ENCODE measurements at places on chromosomes 2 and 18. TPM values are rescaled to one million over a fixed set of nuclear protein-coding genes. Genes with fewer than 3 reads are reported as not detected.
A peak's percentile ranks its signal among the peaks of the same experiment; 100 is the strongest.

The GCA gene
- total RNA-seq: 35.2 TPM

DNA sequence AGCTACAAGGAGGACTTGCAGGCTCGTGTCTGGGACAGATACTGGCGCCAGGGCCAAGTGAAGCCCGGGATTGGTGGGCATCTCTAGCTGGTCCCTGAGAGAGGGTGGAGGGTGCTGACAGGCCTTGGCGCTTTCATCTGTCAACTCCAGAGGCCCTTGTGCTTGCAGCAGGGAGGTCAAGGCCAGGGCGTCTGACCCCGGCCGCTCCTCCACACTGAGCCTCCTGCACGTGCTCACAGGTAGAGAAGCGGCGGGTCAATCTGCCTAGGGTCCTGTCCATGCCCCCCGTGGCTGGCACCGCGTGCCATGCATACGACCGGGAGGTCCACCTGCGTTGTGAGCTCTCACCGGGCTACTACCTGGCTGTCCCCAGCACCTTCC lies 9.5 kb downstream of the CAPN10 start:
- peak; percentile 51 for DNase-seq

DNA sequence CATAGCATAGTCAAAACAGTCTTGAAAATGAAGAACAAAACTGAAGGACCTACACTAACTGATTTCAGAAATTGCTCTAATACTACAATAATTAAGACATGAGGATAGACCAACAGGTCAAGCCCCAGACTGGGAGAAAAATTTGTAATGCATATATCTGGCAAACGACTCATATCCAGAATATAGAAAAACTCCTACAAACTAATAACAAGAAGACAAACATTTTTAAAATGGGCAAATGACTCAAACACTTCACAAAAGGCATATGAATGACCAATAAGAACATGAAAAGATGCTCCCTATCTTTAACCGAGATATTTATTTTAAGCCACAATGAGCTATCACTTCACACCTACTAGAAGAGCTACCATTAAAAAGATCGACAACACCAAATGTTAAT lies 14.2 kb downstream of the TGFBRAP1 start:
- DNase-seq: no peak

The HOXD12 gene
- not detected for total RNA-seq

The NTSR2 gene
- total RNA-seq: not detected

The C2orf74 gene
- total RNA-seq: 4.8 TPM

The TUBA4B gene
- not detected for total RNA-seq

DNA sequence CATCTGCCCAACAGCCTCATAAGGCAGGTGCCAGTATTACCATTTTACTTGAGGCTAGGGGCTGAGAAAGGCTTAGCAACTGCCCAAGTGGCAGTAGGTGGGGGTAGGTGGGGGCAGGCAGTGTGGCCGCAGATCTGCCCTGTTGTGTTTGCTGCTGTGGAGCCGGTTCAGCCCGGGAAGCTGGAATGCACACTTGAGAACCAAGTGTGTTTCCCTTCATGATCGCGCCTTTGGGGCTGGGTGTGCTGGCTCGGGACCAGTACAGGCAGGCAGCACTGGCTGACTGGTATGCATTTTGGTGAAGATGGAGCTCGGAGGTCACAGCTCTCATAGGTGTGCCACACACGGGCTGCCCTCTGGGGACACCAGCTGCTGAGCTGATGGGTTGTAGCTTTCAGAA lies 85.1 kb downstream of the CABLES1 start:
- no peak for DNase-seq

DNA sequence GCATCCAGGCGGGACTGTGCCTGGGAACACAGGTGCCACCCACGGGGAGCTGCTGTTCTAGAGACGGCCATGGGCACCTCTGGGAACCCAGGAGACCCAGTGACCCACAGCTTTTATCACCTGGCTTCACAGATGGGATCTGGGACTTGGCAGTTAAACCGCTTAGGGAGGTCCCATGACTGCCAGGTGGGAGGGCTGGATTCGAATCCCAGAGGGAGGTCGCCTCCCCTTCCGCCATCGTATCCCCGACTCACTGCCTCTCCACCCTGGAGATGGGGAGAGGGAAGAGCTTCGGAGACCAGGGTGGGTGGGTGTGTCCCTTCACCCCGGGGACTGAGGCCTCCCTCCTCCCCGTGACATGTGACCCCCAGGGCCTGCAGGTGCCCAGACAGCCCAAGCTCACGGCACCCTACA lies 169.4 kb downstream of the RTP5 start:
- DNase-seq: no peak

The NEU2 gene
- not detected for total RNA-seq

GRCh38 chr2:127558911-127559310 lies 23.4 kb downstream of the MYO7B start:
- DNase-seq: no peak

- no peak for DNase-seq
Observed at GRCh38 chr18:75200071-75200470, 8.9 kb downstream of the PTGR3 start.

GRCh38 chr2:60460577-60461420 lies 92.7 kb downstream of the BCL11A start:
- no peak for DNase-seq

- no peak for DNase-seq
Observed at GRCh38 chr2:109478906-109479493, 134.8 kb downstream of the SEPTIN10 start.

- DNase-seq: no peak
Observed at GRCh38 chr2:205593891-205594290, 88.4 kb upstream of the NRP2 start.

DNA sequence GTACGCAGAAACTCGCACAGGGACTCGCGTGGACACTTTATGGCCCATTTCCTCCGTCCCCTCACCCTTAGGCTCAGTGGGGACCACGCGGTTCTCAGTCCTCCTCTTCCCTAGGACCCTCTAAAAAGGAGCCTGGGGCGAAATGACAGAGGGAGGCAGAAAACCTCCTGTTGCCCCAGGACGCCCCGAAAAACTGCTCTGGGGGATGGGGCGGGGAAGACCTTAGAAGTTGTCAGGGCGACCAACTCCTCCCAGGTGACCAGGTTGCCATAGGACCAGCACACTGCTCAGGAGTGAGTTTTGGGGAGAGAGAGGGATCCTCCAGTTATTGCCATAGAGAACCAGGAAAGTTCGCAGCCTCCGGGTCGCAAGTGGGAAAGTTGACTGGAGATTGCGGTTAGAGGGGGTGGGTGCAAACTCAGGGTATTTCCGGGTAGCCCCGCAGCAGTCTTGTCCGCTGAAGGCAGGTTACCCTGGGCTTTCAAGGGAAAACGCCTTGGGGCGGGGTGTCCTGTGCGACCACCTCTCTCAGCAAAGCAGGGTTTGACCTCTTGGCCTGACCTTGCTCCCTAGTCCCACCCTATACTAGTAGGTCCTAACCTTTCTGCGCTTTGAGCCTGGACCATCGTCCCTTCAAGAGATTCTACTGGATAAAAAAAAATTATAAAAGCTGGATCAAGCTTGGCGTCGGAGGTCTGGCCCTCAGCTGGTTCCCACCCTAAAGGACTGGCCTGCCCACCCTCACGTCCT lies 7.8 kb upstream of the PAX3 start:
- DNase-seq: no peak

GRCh38 chr2:175111200-175111657 lies 56.8 kb downstream of the ATF2 start:
- no peak for DNase-seq

The RAB17 gene
- total RNA-seq: 4.5 TPM

The IL36G gene
- total RNA-seq: not detected

The ALK gene
- 0.30 TPM for total RNA-seq

- no peak for DNase-seq
Observed at GRCh38 chr2:173491418-173491817, 136.7 kb downstream of the CDCA7 start.

GRCh38 chr2:160267022-160267421 lies 67.0 kb upstream of the ITGB6 start:
- no peak for DNase-seq

The REEP1 gene
- total RNA-seq: 12.3 TPM

The MSTN gene
- 0.81 TPM for total RNA-seq

The POTEJ gene
- not detected for total RNA-seq

DNA sequence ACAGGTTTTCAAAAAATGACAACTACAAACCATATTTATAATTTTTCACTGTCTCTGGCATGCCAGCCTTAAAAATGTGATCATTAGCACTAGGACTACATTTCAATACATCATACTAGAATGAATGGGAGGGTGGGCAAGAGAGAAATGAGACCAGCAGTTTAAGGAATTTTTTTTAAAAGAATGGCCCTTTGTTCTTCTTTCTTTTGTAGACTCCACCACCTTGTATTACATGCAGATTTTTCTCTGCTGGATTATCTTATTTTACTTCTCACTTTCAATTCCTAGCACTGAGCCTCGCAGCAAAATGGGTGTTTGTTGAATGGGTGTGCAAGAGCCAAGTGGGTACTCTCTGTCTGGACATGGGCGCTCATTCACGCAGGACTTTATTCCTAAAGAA lies 39.9 kb downstream of the FRZB start:
- no peak for DNase-seq

DNA sequence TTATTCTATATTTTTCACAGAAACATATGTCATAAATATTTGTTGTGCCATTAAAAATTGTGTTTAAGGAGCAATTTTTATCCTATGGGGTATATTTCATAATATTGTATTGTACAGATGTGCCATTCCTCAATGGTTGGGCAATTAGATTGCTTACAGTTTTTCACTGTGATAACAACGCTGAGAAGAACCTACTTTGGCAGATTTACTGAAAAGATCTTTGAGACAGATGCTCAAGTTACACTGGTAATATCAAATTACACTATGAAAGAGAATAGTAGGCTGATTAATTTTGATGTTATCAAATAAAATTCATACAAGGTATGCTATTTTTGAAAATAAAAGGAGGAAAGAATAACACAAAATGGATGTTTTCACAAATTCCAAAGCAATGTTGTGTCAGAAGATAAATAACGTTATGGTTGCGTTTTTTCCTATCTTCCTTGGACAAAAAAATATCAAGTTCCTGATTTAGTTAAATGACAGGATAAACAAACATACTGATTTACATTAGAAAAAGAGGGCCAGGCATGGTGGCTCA lies 335.1 kb upstream of the ZNF521 start:
- no peak for DNase-seq

- no peak for DNase-seq
Observed at GRCh38 chr2:45627911-45628310, 16.8 kb upstream of the SRBD1 start.

GRCh38 chr18:68960355-68960754 lies 162.5 kb downstream of the CCDC102B start:
- DNase-seq: no peak

DNA sequence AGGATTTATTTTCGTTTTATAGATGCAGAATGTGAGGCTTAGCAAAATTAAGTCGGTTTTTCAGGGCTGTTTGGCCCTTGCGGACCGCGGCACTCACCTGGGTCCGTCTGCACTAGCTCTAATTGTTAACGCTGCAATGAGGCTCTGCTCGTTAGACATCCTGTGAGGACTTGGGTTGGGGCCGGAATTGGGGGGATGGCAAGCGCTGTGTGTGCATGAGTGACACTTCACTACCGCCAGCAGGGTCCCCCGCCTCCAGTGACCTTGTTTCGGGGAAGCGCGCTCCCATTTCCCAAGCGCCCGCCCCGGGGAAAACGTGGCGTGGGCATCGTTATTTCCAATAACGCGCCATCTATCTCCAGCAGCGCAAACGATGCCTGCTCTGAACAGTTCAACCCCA lies 54.2 kb downstream of the KCNG2 start:
- peak; percentile 28 for DNase-seq

The EVX2 gene
- total RNA-seq: not detected

The C2orf68 gene
- 35.2 TPM for total RNA-seq

- peak; percentile 82 for DNase-seq
Observed at GRCh38 chr2:27494944-27495554, at the start of gene FNDC4. Gene FNDC4 (minus strand): TSS chr2:27495200. CDS start chr2:27494679, 521 bp downstream.

DNA sequence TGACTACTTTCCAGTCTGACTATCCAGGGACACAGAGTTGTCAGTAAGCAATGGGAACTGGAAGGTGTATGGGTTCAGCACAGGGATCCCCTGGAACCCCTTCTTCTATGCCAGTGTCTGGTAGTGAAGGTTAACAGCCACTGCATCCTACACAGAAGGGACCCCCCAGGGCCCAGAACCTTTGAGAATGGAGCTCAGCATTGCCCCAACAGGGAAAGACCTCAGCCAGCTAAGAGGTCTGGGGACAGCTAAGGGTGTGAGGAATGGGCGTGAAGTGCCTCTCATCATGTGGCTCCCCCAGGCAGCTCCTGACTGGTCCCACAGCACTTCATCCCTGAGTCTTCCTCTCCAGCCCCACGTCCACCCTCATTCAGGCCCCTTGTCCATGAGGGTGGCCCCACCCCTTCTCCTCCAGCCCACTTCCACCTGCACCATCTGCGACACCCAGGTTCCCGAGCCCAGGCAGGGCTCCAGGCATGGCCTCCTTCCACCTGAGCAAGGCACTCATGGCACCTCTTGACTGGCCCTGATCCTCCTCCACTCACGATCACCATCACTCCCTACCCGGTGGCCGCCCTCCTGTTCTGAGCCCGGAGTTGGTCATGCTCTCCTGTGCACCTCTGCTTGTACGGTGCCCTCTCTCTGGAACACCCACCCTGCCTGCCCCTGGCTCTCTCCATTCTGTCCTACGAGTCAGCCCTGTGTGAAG lies 77.1 kb downstream of the SFXN5 start:
- peak; percentile 69 for DNase-seq

GRCh38 chr2:121170577-121170976 lies 114.4 kb downstream of the TFCP2L1 start:
- no peak for DNase-seq

The LINC00305 gene
- total RNA-seq: not detected

- DNase-seq: no peak
Observed at GRCh38 chr2:20222769-20223406, 2.0 kb downstream of the SDC1 start.

The ADAM17 gene
- 42.7 TPM for total RNA-seq

GRCh38 chr2:150997066-150997465 lies 264.6 kb downstream of the RBM43 start:
- no peak for DNase-seq

- DNase-seq: no peak
Observed at GRCh38 chr2:197217541-197217940, 93.0 kb downstream of the ANKRD44 start.

- DNase-seq: no peak
Observed at GRCh38 chr18:40380686-40381439, 1574.2 kb upstream of the PIK3C3 start.

The SCYGR4 gene
- total RNA-seq: not detected

- DNase-seq: no peak
Observed at GRCh38 chr2:223032187-223033142, 19.5 kb upstream of the KCNE4 start.

- no peak for DNase-seq
Observed at GRCh38 chr2:225773148-225773547, 373.6 kb downstream of the NYAP2 start.

The LOXL3 gene
- 18.9 TPM for total RNA-seq

The TMEM37 gene
- total RNA-seq: 11.0 TPM
